ENCODE measurements at places on chromosomes 5 and 9.

- DNase-seq = no peak
Measured at GRCh38 chr9:8643896-8644295, 844.3 kb upstream of the DMAC1 start.

GRCh38 chr5:17433406-17433805, 64.6 kb upstream of the TAF11L2 start:
- no peak for DNase-seq

GRCh38 chr5:55159763-55160492, at the start of gene GPX8:
Gene GPX8 (plus strand): TSS chr5:55160171. CDS start chr5:55160193, 22 bp downstream.
- DNase-seq = no peak

- no peak for DNase-seq
Measured at GRCh38 chr9:6302417-6302816, 25.8 kb upstream of the TPD52L3 start.

GRCh38 chr5:65142016-65142415, 339.7 kb downstream of the ADAMTS6 start:
- no peak for DNase-seq

DNA sequence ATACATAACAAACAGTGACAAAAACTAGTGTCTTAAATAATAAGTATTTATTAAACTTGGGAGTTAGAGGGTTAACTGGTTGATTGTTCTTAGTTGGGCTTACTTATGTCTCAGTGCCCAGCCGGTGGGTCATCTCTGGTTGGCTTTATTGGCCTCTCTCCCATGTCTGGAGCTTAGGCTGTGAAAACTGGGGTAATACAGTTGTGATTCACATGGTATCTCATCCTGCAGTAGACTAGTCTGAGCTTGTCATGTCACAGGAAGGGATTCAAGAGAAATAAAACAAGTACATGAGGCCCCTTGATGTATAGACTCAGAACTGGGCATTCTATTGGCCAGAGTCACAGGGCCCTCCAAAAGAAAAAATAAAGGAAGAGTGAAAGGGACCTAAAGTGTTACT, 466.4 kb upstream of the SMC2 start:
- no peak for DNase-seq

- no peak for DNase-seq
Measured at GRCh38 chr9:98038958-98039357, 17.6 kb upstream of the NANS start.

DNA sequence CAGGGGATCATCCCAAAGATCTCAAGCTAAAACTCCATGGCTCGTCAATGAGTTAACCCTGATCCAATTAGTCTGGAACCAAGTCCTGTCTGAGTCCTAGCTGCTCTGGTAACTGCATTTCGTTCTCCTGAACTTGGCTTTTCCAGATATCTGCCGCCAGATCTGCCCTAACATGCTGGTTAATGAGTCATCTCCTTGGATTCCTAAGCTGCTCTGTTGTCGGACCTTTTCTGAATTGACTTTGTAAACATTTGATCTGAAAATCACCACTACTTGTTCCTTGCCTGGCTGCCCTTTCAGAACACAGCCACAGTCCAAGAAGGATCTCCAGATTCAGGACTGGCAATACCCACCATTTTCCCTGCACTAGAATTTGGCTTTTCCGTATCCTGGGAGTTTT, 473.0 kb downstream of the ZSWIM6 start:
- DNase-seq = no peak

DNA sequence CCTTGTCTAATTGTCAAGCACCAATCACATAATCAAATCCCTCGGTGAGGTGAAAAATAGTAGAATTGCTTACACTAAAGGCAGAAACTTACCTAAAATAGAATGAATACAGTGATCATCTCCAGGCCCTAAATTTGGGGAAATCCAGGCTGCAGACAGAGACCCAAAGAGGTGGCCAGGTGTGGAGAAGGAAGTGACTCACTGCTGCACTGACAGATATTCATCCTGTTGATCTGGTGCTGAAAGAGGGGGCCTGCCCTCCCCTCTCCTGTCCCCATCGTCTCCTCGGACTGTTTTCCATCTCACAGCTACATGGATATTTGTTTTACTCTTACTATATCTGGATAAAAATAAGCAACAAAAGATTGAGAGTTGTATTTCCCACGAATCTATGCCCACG, 15.9 kb downstream of the OR2Y1 start:
- no peak for DNase-seq

DNA sequence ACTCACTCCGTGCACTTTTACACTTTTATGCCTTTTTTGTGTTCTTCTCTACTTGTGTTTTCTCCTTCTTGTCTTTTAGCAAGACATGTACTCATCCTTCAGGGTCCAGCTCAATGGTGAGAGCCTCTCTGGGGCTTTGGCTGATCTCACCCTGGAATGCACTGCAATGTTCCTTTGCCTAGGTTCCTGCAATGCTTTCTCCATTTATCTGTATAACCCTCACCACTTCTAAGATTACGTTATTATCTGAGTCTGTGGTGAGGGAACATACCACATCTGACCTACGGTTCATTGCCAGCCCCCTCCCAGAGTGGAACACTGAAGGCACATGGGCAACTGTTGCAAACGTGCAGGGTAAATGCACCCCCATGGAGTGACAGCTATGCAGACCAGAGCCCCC, 47.3 kb downstream of the KCNIP1 start:
- no peak for DNase-seq

GRCh38 chr9:8168916-8169438, 369.4 kb upstream of the DMAC1 start:
- DNase-seq = no peak

DNA sequence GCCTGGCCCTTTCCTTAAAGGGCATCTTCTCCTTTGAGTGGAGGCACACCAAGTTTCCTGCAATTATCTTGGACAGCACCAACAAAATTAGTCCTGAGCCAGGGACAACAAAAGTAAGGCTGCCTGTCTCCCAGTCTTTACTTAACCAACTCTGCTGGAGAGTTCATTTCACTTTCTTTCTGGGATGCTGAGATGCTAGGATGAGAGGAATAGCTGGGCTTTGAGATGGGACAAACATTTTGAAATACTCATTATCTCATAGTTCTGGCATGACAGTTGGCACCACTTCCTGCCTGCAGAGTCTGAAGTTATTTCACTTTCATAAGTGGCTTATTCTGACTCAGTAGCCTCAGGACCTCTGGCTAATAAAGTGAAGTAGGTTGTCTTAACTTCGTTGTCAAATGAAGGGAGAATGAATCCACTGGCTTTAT, 157.0 kb downstream of the C9orf152 start:
- no peak for DNase-seq

DNA sequence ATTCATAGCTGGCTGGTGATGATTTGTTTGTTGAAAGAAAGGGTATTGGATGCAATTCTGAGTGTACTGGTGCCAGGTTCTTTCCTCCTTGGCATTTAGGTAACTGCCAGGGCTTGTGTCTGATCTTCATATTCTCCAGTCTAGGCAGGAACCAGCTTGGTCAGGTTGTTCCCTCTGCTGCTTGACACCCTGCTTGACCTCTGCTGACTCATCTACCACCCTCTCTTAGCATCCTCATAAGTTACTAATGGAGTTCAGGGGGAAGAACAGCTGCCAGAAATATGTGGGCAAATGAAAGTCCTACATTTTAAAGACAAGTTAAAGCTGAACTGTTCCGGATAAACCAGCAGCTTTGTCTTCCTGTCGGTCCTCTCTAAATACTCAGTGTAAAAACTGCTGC, 116.1 kb upstream of the TNC start:
- no peak for DNase-seq

DNA sequence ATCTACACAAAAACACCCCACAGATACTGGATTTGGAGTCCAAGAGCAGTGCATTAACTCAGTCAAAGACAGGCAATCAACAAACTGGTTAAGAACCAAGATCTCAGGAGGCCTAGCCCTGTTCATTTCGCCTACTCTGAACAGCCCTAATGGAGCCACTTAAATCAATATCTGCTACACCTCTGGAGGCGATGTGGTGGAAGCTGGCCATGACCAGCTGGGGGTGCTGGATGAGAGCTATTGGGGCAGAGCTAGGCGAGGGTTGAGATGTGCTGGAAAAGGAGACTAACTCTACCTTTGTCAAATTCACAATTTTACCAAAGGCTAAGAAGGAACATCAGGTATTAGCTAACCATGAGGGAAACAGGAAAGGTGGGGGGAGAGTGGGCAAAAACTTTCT, 23.3 kb upstream of the ARSB start:
- DNase-seq = no peak

- DNase-seq = no peak
Measured at GRCh38 chr5:36943584-36943983, 67.0 kb downstream of the NIPBL start.

DNA sequence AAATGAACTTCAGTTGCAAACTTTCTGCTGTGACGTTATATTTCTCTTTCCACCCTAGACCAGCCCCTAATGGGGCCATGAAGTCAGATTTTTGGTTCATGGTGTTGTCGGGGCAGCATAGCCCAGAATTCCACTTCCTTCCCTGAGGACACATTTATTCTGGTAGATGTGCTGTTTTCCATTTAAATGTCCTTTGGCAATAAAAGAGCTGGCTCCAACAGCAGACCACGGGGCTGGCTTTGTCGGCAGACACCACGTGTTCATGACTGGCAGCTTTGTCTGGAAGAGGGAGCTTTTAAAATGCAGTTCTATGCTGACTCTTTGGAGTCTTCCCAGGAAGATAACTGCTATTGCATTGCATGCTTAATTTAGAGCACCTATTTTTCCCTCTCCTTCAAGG, 17.6 kb upstream of the LCP2 start:
- no peak for DNase-seq

DNA sequence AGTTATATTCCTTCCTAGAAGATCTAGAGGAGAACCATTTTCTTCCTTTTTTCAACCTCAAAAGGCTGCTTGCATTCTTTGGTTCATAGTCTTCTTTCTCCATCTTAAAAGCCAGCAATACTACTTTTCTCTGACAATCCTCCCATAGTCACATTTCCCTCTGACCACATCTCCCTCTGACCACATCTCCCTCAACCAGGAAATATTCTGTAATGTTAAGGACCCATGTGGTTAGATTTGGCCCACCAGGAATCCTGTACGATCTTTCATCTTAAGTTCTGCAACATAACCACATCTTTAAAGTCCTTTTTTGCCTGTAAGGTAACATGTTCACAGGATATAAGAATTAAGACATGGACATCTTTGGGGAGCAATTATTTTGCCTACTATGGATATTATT, 179.4 kb upstream of the SPEF2 start:
- no peak for DNase-seq

DNA sequence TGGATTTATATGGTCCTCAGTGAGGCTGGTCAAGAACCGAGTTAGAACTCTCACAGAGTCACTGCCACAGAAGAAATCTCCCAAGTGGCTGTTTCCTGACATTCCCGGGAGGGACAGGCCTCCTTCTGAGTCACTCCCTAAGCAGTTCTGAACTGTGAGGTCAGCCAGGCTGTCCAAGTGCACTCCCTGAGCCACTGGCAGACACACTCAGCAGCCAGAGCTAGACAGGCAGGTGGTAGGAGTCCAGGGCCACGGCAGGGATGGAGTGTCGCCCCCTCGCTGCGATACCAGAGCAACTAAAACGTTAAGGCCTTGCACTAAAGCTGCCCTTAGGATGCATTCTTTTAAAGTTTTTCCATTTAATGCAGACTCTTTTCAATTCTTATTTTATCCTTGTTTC, 3.4 kb downstream of the IL4 start:
- no peak for DNase-seq

DNA sequence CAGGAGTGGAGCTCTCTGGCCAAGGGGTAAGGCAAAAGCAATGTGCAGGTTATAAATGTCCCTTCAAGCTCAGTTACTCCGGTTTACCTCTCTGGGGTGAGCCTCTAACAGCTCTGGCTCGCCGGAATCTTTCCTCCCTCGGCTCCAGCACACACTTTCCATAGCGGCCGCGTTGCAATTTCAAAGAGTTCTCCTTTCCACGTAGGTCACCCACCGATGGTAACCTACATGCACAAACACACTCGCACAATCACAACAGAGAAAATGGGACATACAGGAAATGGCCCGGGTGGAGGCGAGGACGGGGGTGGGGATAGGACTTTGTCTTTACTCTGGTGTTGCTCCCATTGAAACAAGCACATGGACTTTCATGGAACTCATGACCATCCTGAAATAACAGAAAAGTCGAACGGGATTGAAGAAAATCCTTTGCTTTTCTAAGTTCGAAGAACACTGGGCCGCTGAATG, 1.2 kb downstream of the LHFPL2 start:
- DNase-seq = no peak

GRCh38 chr9:133171161-133171961, 7.6 kb upstream of the GBGT1 start:
- DNase-seq = no peak

DNA sequence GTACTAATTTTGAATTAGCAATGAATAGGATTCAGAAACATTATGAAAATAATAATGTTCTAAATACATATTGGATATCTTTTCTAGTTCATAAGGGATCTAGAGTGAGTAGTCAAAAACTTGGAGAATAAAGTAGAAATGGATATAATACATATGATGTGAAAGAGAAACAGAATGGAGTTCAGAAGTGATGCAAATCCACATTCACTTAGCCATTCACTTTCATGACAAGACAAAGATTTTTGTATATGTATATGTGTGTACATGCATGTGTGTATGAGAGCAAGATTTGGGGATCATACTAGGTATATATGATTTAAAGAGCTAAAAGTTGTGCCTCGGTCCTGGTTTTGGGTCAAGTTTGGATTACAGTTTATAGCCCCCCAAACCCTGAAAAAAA, 34.1 kb downstream of the TMEM252 start:
- no peak for DNase-seq

- no peak for DNase-seq
Measured at GRCh38 chr5:111779922-111780292, 22.9 kb upstream of the NREP start.

GRCh38 chr9:126667190-126668055, 53.7 kb downstream of the LMX1B start:
- no peak for DNase-seq

- DNase-seq = no peak
Measured at GRCh38 chr9:121622387-121623203, 28.8 kb upstream of the DAB2IP start.

DNA sequence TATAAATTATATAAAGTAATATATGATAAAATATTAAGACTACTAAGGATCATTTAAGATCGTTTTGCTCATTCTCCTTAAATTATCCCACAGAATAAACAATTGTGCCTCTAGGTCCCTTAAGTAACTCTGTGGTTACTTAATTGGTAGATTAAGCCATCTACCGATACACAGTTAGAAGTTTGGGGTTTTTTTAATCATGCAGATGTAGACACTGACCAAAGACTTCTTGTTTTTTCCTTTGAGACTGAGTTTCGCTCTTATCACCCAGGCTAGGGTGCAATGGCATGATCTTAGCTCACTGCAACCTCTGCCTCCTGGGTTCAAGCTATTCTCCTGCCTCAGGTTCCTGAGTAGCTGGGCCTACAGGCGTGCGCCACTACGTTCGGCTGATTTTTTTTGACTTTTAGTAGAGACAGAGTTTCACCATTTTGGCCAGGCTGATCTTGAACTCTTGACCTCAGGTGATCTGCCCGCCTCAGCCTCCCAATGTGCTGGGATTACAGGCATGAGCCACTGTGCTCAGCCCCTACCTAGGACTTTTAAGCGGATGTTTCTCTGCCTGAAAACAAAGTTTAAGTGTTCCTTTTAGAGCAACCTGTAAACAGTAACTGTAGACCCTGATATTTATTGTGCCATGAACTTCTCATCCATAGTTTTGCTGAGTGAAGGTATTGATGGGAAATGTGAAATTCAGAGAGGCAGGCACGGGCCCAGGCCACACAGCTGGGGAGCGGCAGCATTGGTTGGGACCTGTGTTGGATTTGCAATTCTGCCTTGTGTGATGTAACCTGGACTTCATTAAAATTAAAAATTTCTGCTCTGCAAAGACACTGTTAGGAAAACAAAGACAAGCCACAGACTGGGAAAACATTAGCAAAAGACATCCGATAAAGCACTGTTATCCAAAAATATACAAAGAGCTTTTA, 11.6 kb downstream of the CEL start:
- no peak for DNase-seq

- DNase-seq = no peak
Measured at GRCh38 chr5:14890846-14891245, 19.3 kb upstream of the ANKH start.
